Renal cortical epithelial cell (primary cell): ENCODE measurements at places on chromosomes 2 and 18. TPM values are rescaled to one million over a fixed set of nuclear protein-coding genes. Genes with fewer than 3 reads are reported as not detected.

ZBTB7C gene
- 0.17 and 0.99 TPM in 2 replicates for total RNA-seq

GRCh38 chr2:163888591-163888990 is 152.8 kb upstream of the FIGN start:
- no peak for DNase-seq

- DNase-seq: no peak
Observed at GRCh38 chr2:191516260-191516659, 161.7 kb upstream of the NABP1 start.

DNA sequence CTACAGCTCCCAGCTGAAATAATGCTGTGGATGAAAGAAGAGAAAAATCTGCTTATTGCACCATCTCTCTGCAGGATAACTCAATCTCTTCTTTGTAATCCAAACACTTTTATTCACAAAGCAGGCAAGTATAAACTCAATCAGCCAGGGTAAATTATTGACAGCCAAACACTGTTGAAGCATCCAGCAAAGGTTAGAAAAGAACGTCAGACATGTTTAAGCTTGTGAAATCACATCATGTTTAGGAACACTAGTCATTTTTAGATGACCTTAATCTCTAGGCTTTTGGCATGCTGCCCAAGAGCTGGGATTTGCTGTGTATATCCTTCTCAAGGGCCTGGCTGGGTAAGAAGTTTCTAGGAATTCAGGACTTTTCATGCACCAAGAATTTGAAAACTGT is 1148.1 kb upstream of the FANCL start:
- peak; percentile 98 for DNase-seq

- no peak for DNase-seq
Observed at GRCh38 chr18:33755391-33755790, 177.4 kb downstream of the ASXL3 start.

DNA sequence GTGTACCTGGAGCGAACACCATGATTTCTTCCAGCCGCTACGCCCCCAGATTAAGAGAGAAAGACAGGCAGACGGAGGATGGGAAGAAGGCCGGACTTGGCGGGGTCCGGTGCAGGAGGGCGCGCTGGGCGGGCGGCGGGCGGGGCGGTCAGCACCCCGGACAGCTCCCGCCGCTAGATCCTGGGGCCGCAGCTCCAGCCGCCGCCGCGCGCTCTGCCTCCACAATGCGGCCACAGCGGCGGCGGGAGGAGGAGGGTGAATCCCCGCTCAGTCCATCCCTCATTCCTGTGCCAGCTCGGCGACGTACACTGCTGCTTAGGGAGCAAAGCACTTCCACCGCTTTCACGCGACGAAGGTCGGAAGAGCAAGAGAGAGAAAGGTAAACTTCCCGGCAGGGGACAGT is at the start of gene AKAIN1:
Gene AKAIN1, minus strand, starts transcription at position 226 of the 403 bp plus-strand sequence. Its CDS starts 204 bp downstream, at position 22.
- no peak for DNase-seq

STARD6 gene
- total RNA-seq: 0.15 and 0.69 TPM in 2 replicates

- DNase-seq: no peak
Observed at GRCh38 chr2:44535376-44535775, 173.6 kb downstream of the CAMKMT start.

ALKAL2 gene
- 3.9 and 12.9 TPM in 2 replicates for total RNA-seq

GRCh38 chr2:142307616-142308115 is 176.8 kb upstream of the LRP1B start:
- DNase-seq: peak; percentile 60

ACOXL gene
- total RNA-seq: 0.69 TPM in 1 of 2 replicates, not detected in the other

- DNase-seq: no peak
Observed at GRCh38 chr2:15758848-15759247, 167.2 kb downstream of the DDX1 start.

DNA sequence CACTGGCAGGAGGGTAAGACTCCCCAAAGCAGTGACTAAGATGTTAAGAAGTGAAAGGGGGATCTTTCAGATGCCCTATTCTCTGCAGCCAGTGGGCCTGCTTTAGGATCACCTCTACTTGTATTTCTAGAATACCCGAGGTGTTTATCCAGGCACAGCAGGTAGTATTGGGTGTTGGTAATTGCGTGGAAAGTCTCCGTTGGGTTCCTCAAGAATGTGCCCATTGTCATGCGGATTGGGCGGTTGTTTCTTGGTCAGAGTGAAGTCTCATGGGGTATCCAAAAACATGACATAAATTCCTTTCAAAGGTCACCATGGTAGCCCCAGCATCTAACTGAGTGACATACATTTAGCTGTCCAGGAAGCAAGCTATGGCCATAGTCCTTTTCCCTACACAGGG is 308.8 kb downstream of the RPIA start:
- no peak for DNase-seq

BIN1 gene
- 88.0 and 201 TPM in 2 replicates for total RNA-seq

DNA sequence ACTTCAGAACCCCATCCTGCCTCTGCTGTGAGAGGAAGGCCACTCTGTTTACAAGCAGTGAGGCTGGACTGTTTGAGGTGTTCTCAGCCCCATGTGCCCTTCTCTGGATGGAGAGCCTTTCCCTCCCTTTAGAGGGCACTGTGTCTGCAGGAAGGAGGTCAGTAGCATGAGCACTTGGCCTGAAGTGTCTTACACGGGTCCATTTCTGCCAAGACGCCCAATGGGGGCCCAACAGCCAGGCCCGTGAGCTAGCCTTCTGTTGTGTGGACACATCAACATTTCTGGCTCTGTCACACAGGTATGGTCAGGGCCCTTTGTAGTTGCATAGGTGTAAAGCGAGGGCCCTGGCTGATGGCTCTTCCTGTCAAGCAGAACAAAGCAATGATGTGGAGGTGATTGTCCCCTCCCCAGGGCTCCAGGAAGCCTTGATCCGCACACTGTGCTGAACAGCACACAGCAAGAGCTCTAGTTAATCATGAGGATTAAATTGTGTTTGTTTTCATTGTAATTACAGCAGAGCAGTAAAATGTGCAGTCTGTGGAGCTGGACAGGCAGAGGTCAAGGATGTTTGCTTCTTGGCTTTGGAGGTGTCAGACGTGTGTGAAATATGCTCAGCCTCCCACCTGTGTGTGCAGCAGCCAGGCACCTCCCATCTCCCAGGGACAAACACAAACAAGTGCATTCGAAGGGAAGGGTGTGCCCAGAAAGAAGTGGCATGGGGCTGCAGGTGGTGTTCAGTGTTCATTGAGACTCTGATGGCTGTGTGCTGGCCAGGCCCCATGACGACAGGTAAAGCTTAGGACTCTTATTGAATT is 132.1 kb downstream of the SH3RF3 start:
- DNase-seq: no peak

CCDC150 gene
- total RNA-seq: 3.2 and 4.3 TPM in 2 replicates

DNA sequence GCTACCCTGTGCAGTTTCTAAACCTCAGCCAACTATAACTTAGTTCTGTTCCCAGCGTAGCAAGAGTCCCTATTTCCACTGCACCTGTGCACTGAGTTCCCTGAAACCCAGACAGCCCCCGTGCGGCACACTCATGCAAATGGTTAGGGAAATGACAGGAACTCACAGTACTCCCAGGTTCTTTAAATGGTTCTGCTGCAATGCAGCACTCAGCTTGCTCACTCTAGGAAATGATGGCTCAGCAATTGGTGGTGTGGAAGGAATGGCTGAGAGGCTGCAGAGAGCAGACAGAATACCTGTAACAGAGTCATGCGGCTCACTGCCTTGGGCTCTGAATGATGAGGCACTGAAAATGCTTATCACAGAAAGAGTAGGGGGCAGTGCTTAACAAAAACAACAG is 143.0 kb downstream of the RAD51AP2 start:
- DNase-seq: peak; percentile 19

GRCh38 chr18:75189696-75190095 is 19.2 kb downstream of the PTGR3 start:
- no peak for DNase-seq

UGT1A5 gene
- total RNA-seq: 0.35 and 3.8 TPM in 2 replicates

CHRNG gene
- not detected in 2 replicates for total RNA-seq

OST4 gene
- total RNA-seq: 302 and 423 TPM in 2 replicates

GRCh38 chr2:62293151-62293489 is 97.2 kb downstream of the B3GNT2 start:
- no peak for DNase-seq

DNA sequence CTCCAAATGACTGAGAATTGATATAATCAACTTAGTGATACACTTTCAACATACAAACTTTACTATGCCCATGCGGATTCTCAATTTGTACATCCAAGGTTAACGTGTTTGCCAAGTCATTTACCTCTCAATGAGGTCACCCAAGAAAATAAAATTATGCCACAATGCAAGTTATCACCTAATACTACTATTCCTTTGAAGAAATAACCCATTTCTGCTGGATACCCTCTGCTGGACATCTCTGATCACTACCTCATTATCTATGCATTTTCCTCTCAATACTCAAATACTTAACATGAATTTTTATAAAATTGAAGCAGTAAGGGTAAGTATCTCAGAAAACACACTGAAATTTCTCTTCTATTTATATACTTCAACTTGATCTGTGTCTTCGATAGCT is 12.7 kb downstream of the HNRNPLL start:
- DNase-seq: no peak

GRCh38 chr18:67381608-67382150 is 134.8 kb downstream of the DSEL start:
- DNase-seq: no peak

AGXT gene
- total RNA-seq: not detected in 2 replicates

GRCh38 chr2:39994151-39994550 is 215.1 kb upstream of the THUMPD2 start:
- peak; percentile 74 for DNase-seq

CNOT9 gene
- total RNA-seq: 29.4 and 43.9 TPM in 2 replicates

ANKRD62 gene
- not detected in 2 replicates for total RNA-seq

ATG9A gene
- total RNA-seq: 21.2 and 78.7 TPM in 2 replicates

DNA sequence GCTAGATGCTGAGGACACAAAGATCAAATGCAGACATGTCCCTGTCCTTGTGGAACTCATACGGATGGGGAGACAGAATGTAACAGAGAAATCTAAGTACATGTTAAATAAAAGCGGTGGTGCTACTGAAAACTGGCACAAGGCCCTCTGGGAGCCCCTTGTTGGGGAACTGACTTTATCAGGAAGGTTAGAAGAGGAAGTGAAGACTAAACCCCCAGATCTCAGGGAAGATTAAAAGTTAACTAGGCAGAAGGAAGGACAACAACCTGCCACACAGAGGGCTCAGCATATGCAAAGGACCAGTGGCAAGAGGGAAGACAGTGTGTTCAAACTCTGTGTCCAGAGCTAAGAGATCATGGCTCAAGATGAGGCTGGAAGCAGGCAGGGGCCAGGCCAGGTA is 4.8 kb downstream of the CACNB4 start:
- no peak for DNase-seq

- DNase-seq: no peak
Observed at GRCh38 chr2:6955511-6956136, 38.4 kb downstream of the RNF144A start.

GRCh38 chr2:172153156-172153555 is 50.5 kb upstream of the DLX2 start:
- DNase-seq: no peak

GRCh38 chr18:55466789-55467188 is 121.2 kb downstream of the TCF4 start:
- no peak for DNase-seq

THSD7B gene
- total RNA-seq: 0.45 TPM in 1 of 2 replicates, not detected in the other

DNA sequence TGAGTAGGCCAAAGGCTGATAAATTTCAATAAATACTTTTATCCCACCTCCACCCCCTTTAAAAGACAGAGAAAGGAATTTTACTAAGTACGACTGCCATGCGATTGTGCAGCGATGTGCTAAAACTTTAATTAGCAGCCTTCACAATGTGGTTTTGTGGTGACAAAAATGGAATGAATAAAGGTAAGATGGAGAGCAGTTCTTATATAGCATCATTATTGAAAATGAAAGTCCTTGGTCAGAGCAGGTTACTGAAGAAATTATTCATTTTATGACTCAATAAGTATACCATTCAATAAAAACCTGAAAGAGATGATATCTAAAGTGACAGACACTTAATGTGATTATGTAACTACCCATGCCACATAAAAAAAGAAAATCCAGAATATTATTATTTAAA is 33.2 kb upstream of the MTIF2 start:
- no peak for DNase-seq

SMCHD1 gene
- total RNA-seq: 43.1 and 52.7 TPM in 2 replicates

TSPYL6 gene
- total RNA-seq: not detected in 2 replicates

DNA sequence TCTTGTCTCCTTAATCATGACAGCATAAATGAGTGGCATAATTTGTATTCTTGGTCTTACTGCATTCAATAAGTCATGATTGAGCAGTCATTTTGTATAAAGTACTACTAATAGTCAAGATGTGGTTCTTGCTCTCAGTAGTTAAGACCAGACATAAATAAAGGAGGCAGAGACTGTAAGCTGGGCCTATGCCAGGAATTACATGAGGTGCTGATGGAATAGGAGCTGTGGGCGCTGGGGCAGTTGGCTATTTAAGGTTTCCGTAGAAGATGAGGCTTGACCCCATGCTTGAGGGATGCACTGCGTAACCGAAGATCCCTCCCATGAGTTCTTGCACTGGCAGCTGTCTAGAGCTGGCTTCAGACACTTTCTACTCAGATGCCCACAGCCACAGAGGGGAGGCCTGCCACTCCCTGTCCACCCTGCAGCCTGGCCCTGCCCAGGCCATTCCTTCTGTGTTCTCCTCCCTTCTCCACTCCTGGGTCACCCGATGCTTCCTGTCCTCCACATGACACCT is 150.9 kb upstream of the REV1 start:
- DNase-seq: peak; percentile 50

DNA sequence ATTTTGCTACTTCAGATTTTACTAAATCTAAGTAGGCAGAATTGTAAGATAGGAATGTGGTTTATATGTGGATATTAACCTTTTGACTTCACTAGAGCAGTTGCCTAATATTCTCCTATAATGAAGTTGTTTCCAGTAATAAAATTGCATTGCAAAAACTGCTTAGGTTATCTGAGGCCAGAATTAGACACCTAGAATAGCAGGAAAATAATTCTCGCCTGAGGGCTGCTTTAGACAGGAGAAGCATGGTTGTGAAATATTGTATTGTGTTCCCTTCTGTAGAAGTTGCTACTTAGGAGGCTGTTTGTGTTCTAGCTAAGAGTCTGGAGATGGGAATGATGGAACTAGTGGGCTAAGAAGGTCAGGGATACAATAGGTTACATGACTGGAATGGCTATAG is 146.3 kb downstream of the PLCL1 start:
- peak; percentile 37 for DNase-seq

- DNase-seq: peak; percentile 87
Observed at GRCh38 chr18:50183556-50183955, 11.4 kb downstream of the MYO5B start.

- no peak for DNase-seq
Observed at GRCh38 chr2:71895320-71896161, 252.1 kb downstream of the CYP26B1 start.
